ENCODE measurements at places on chromosomes 12 and 14. TPM values are rescaled to one million over a fixed set of nuclear protein-coding genes. Genes with fewer than 3 reads are reported as not detected.
A peak's percentile ranks its signal among the peaks of the same experiment; 100 is the strongest.

- DNase-seq = peak; percentile 62
Observed at GRCh38 chr12:113955109-113955970, 10.8 kb downstream of the RBM19 start.

DNA sequence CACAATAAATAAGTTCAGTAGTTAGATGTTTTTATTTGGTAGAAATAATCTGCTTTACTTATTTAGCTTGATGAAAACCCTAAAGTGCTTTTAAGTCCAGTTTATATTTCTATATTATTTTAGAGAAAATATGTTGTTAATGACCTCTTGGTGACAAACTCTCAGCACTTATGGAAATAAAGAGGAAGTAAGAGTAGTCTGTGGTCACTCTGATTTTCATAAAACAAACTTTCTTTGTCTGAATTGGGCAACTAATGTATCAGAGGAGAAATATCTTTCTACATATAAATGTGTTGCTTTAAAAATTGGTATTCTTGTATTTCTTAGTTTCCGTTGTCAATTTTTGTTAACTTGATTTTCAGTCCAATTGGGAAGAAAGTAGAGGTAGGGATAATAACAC is 878.9 kb upstream of the SEL1L start:
- no peak for DNase-seq

DNA sequence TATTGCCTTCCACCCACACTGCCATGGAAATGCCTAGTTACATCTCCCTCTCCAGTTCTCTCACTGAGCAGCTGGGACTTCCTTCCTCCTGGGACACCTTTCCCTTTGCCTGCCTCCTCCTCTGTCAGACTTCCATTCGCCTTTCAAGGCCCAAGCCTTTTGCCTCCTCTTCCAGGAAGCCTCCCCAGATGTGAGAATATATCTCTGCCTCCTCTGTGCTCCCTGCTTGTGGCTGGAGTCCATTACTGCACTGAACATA is 3.1 kb downstream of the IFI27L2 start:
- no peak for DNase-seq

GRCh38 chr12:8609061-8609570 is 3.5 kb downstream of the AICDA start:
- DNase-seq = peak; percentile 56

DNA sequence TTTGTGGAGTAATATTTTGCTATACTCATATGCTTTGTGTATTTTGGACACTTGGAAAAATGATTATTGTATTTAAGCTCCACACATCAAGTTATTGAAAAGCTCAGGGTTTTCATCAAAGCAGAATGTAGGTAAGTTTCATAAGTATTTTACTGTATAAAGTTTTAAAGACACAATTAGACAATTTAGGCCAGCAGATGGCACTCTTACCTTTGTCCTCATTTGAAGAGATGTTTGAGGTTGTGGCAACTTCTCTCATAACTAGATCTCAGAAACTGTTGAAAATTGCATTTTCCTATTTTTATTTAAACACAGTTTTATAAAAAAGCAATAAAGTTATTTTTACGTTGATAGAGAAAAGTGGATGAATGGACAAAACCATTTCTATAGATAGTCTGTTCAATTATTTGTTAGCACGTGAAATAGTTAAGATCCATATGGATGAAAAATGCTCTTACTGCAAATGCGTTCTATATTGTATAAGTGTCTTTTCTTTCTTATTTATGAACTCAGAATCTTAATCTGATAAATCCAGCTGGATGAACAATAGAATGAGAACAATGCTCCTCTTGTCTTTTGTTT is 300.0 kb downstream of the AEBP2 start:
- DNase-seq = peak; percentile 61

DNA sequence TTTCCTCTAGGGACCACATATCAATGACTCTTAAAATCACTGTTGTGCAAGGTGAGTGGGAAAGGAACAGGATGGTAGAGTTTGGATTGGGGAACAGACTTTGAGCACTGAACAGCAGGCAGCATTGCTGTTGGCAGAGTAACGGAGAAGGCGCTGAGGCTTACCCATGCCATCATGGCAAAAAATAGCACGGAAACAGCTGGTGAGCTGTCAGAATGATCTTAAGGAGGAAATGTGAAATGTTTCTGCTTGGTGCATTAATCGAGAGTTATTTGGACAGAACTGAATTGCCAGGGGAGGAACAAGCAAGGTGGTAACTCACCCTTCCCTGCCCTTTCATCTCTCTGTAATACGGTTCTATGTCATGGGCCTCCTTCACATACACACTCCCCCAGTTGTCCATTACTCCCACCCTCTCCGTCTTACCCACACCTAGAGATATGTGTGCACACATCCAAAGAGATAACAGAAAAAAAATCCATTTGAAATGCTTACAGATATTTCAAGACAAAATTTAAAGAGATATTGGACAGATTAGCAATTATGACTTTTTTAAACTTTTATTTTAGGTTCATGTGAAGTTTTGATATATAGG is 572.5 kb downstream of the DIO2 start:
- no peak for DNase-seq

- DNase-seq = no peak
Observed at GRCh38 chr12:49976557-49976956, 3.8 kb downstream of the AQP6 start.

GRCh38 chr12:121955258-121956237 is 37.2 kb downstream of the CFAP251 start:
- peak; percentile 43 for DNase-seq

- no peak for DNase-seq
Observed at GRCh38 chr14:20671597-20672283, 12.6 kb upstream of the RNASE4 start.

- DNase-seq = no peak
Observed at GRCh38 chr14:32417956-32418552, 89.0 kb downstream of the AKAP6 start.

GRCh38 chr12:68587448-68587873 is 23.2 kb upstream of the RAP1B start:
- no peak for DNase-seq

- DNase-seq = peak; percentile 5
Observed at GRCh38 chr14:34872822-34873588, 2.2 kb downstream of the BAZ1A start.

GRCh38 chr14:73162251-73162650 is 25.9 kb downstream of the PSEN1 start:
- no peak for DNase-seq

GRCh38 chr14:58258156-58258555 is 13.5 kb downstream of the PSMA3 start:
- DNase-seq = no peak

DNA sequence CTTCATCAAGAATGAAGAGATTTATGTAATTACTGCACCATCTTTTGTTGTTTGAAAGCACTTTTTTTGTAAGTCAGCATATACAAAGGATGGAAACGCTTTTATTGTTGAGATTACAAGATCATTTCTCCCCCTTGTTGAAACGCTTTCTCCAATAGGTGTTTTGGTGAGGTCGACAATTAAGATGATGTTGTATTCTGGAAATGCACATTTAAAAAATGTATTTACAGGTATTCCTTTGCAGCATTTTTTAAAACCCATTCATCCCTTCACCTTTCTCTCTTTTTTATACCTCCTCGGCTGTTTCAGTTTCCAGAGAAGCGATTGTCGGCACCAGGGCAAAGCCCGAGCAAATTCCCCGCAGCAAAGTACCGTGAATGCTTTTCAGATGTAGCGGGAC is 499.9 kb downstream of the VRK1 start:
- no peak for DNase-seq

- no peak for DNase-seq
Observed at GRCh38 chr12:115504306-115505290, 772.9 kb downstream of the MED13L start.

- DNase-seq = no peak
Observed at GRCh38 chr12:49165114-49165513, 23.8 kb downstream of the TUBA1A start.

- no peak for DNase-seq
Observed at GRCh38 chr14:35369701-35370191, 34.8 kb downstream of the NFKBIA start.

GRCh38 chr14:33938131-33938949 is 12.5 kb downstream of the EGLN3 start:
- DNase-seq = peak; percentile 82

GRCh38 chr12:82440885-82441284 is 82.6 kb downstream of the METTL25 start:
- no peak for DNase-seq

- no peak for DNase-seq
Observed at GRCh38 chr14:98919434-98919833, 352.6 kb downstream of the BCL11B start.

GRCh38 chr12:561908-562593 is 101.2 kb downstream of the NINJ2 start:
- DNase-seq = no peak

- no peak for DNase-seq
Observed at GRCh38 chr12:29731591-29731990, 52.2 kb downstream of the TMTC1 start.

DNA sequence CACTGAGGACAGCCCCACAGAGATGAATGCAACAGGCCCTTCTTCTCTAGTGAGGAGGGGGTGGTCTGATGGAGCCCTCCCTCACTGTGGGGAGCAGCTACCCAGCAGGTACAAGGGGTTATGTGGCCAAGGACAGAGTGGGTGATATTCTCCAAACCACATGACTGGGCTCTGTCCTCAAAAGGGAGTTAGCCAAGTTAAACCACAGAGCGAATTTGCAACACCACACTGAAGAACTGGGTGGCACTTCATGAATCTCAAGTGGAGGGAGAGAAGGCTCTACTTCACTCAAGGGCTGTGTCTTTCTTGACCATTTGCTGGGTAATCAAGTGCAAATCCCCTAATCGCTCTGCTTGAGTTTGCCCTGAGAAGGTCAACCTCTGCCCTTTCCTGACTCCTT is 12.5 kb downstream of the GPR68 start:
- no peak for DNase-seq

DNA sequence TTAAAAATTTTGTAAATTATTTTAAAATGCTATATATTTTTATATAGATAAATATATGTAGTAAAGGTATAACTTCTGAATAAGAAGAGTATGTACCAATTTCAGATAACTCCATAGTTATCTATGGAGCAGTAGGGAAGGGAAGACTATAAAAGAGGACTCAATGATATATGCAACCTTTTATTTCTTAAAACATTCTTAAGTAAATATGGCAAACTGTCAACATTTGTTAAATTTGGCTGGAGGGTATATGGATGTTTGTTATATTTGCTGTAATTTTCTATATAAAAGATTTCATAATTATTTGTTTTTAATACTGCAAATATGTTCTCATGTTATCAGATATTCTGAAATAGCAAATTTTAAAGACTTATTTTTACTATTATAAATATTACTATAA is 38.3 kb upstream of the TSPAN11 start:
- DNase-seq = no peak

- DNase-seq = no peak
Observed at GRCh38 chr14:32022525-32022924, 54.6 kb upstream of the ARHGAP5 start.

DNA sequence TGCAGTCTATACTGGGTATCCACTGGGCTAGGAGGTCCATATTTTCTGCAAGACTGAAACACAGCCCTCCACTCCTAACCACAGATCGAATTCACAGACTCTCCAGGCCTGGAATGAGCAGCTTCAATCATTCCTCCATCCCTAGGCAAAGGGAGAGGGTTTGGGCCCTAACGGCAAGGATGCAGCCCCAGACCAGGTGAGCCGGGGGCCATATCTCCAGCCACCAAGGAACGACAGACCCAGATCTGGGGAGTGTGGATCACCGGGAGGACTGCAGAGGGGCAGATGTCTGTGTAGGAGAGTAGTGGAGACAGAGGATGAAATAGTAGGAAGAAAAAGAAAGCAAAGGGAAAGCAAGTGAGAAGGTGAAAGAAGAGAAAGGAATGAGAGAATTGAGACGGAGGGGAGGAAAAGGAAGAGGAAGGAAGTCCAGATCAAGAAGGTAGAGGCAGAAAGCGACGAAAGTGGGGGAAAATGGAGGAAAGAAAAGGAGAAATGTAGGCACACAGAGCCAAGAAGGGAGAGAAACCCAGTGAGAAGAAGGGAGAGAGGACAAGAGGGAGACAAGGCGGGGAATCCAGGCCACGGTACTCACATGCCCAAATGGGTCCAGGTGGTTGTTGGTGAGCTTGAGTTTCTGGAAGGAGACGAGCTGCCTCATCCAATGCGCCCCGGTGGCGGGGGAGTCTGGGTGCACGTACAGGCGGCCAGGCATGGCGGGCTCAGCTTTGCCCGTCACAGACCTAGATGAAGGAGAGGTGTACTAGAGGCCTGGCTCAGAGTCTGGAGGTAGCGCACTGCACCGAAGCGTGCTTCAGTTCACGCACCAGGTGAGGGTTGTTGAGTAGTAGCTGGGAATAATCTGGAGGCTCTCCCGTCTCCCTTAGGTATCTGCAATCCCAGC is 7.7 kb downstream of the TBX5 start:
- DNase-seq = peak; percentile 40

DNA sequence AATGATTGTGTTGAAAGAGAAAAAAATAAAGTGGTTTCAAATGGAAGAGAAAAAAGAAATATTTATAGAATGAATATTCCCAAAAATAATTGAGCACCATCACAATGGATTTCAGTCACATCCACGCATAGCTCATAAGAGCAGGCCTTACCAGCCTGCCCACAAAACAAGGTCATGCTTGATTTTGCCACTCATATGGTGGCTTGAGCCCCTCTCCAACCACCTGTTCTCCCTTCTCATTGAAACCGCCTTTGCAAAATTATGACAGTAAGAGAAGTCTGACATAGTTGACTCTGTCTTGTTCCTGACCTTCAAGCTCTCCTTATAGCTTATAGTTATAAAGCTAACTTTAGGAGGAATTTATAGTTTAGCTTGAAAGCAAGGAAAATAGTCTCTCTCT is 33.3 kb upstream of the NAP1L1 start:
- DNase-seq = no peak

- peak; percentile 35 for DNase-seq
Observed at GRCh38 chr12:108589028-108589839, 8.7 kb downstream of the TMEM119 start.

DNA sequence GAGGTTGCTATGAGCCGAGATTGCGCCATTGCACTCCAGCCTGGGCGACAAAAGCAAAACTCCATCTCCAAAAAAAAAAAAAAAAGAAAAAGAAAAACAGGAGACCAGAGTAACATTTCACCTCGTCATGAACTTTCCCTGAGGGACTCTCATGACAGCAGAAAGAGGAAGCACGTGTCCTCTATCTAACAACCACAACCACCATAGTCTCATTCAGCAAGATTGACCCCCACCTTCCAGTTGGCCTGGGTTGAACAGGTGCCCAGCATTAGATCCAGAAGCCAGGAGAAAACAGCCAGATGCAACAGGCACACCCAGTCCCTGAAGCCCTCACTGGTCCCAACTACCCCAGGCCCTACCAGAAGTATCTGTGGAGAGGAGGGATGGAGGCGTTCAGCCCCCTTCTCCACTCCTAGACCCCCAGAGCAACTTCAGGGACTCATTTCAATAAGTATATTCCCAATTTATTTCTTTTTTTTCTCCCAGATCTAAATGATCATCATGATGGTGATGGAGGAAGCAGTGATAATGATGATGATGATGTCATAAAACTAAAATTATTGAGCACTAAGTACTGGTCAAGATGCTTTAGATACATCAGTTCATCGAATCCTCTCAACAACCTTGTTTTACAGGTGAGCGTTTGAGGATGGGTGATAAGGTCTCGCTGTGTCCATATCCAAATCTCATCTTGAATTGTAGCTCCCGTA is 235.0 kb downstream of the EFCAB11 start:
- DNase-seq = no peak

Gene TSHR
- total RNA-seq = not detected

Gene OTOGL
- 0.13 TPM for total RNA-seq

Gene ITPR2
- 2.0 TPM for total RNA-seq

Gene LBHD2
- not detected for total RNA-seq

Gene COX6A1
- 296 TPM for total RNA-seq

Gene PPHLN1
- total RNA-seq = 81.5 TPM

Gene IAPP
- total RNA-seq = 0.15 TPM

Gene CCDC60
- 0.28 TPM for total RNA-seq

Gene TXNDC16
- total RNA-seq = 22.6 TPM

Gene KRT83
- not detected for total RNA-seq

Gene PRH2
- total RNA-seq = not detected

Gene PLXNC1
- 13.4 TPM for total RNA-seq

Measured in neural progenitor cell (in vitro differentiated cells).